Activated CD4-positive, alpha-beta T cell treated with anti-CD3 and anti-CD28 coated beads, Interleukin-2, amount 50 U/mL, for 4 hours (primary cell): ENCODE measurements at places on chromosomes 2 and 18.

GRCh38 chr2:165952741-165953211, 800 bp downstream of the TTC21B start:
- DNase-seq: no peak

- no peak for DNase-seq
Measured at GRCh38 chr2:158676295-158676694, 118.8 kb upstream of the DAPL1 start.

DNA sequence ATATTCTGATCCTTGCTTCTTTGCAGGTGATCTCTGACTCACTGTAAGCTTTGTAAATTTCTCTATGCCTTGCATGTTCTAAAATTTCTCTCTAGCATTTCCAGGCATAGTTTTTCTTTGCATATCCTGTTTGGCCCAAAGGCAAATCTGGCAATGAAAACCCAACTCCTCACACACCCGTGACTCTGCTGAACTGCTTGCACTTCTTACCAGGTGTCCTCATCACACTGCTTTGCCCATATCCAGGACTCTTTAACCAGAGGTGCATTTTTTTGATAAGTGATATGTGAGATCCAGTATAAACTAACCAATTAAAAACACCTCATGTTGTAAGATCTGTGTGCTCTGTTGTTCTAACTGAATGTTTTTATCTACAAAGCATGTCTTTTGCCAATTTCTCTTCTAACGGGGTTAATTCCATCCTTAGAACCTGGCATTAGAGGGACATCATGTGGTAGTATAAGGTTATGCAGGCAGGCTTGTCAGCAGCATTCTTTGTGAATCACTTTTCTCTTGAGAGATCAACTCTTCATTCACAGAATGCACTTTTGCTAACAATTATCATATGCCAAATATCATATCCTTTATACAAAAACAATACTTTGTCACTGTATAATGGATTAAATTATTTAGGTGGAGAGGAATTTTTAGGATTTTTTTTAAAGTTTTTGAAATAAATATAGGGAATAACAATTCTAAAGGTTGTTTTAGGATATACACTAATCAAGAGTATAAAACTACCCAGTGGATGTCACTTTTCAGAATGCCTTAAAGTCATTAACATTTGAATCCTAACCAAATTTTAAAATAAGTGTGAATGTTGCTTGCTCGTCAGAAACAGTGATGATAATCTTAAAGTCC, 20.8 kb upstream of the TMX3 start:
- no peak for DNase-seq

GRCh38 chr2:172089633-172090032, 4.3 kb downstream of the DLX1 start:
- no peak for DNase-seq

GRCh38 chr18:49893036-49893435, 79.7 kb upstream of the ACAA2 start:
- no peak for DNase-seq
